Hematopoietic multipotent progenitor cell treated with erythropoietin and hydrocortisone succinate and interleukin-3 and kit ligand, for 6 days (in vitro differentiated cells): ENCODE measurements at places on chromosomes 6 and 20.

DNA sequence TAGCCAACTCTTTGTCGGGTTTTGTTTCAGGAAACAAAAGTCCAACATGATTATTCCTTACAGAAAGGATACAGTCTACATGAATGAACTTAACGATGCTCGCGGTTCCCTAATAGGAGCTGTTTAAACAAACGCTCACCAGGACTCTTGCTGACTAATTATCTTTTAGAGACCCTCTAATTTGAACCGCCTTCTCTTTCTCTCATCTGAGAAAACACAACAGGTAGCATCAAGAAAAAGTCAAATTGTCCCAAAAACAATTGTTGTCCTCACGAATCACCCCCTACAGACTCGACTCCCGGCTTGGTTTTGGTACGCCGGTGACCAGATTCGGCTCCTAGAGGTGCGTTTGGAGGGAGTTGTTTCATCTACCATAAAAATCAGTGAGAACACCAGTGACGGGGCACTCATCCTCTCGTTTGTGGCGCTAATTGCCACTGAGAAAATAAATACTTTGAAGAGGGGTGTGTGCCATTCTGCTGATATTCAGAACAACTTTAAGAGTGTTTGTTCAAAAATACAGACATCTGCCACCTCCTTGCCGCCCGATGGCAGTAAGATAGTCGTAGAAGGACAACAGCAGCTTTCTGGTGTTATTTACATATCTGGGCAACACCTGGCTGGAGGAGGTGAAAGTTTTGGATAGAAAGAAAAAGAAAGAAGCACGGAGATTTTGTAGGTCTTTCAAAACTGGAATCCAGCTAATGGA, 1.1 kb upstream of the SIM1 start:
- no peak for DNase-seq

- no peak for DNase-seq
Measured at GRCh38 chr6:73956305-73956704, 260.3 kb downstream of the CD109 start.

DNA sequence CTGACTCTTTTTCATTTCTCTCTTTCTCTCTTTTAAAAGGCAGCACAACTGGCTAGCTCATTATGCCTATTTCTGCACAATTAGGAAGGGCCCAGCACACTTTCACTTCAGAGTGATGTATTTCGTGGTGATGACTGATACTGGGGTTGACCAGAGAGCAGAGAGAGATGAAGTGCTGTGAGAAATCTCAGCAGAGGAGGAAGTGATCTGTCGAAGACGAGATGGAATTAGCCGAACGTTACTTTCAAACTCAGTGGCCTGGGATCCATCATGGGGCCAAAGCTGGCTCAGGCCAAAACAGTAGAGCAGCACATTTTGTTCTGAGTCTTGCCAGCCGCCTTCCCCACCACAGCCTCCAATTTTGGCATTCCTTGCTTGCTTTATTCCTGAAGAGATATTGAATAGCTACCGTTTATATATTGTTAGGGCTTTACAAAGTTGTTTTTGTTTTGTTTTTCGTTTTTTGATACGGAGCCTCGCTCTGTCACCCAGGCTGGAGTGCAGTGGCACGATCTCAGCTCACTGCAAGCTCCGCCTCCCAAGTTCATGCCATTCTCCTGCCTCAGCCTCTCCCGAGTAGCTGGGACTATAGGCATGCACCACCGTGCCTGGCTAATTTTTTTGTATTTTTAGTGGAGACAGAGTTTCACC, 213.2 kb upstream of the ECI2 start:
- no peak for DNase-seq

GRCh38 chr6:39903656-39904055, 30.6 kb downstream of the MOCS1 start:
- DNase-seq: no peak

- peak; percentile 54 for DNase-seq
Measured at GRCh38 chr6:107458672-107459282, 587 bp downstream of the PDSS2 start.

GRCh38 chr6:43223175-43223574, 6.1 kb downstream of the DNPH1 start:
- DNase-seq: no peak

DNA sequence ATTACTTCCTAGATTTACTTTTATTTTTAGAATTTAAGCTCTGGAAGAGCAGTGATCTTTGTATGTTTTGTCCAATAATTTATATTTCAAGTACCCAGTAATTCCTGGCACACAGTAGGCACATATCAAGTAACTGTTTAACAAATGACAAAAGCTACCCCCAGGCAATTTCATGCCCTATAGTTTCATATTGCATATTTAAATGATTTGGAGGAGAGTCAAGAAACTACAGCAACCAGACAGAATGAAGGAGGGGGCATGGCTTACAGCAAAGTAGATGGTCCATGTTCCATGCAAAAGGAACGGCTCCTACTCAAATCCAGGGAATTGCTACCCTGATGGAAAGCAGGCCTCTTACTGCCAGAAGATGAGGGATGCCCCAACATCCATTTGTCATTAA, 113.5 kb downstream of the ARHGAP18 start:
- DNase-seq: no peak

DNA sequence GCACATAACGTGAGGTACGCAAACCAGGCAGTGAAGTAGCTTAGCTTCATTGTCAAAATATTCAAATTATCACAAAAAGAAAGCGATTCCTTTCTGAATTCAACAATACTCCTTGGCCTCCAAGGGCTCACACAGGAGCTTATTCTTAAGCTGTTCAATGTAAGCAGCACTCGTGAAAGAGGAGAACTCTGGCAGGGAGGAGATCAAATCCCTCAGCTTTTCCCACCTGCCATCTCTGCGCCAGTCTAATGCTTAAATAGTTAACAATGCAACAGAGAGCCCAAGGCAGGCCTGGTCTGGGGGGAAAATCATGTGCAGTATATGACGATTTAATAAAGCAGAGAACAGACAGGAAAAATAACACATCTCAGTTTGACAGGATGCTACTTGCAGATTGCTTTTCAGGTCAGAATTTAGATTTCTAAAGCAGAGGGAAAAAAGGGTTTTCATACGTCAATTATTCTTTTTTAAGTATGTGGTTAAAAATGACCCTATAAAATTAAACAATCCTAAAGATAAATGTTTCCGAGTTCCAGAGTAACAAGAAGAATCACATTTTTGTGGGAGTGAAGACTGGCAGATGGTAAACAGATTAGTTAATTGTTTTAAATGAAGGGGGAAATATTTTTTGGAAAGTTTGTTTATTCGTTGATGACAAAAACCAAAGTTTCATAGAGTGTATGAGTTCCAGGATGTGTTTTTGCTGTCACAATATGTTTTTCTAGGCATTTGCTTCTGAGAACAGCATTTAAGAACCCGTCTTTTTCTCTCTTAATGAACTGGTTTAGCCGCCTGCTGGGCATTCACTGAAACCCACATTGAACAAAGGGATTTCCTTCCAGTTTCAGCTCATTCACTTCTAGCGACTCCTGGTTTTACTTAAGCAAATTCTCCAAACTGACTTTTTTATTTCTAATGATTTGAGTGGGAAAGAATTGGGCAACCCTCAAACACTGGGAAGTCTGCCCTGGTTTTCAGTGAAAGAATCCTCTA, 45.9 kb downstream of the PLAGL1 start:
- no peak for DNase-seq

GRCh38 chr6:25898289-25898977, 24.4 kb upstream of the SLC17A3 start:
- DNase-seq: peak; percentile 20

DNA sequence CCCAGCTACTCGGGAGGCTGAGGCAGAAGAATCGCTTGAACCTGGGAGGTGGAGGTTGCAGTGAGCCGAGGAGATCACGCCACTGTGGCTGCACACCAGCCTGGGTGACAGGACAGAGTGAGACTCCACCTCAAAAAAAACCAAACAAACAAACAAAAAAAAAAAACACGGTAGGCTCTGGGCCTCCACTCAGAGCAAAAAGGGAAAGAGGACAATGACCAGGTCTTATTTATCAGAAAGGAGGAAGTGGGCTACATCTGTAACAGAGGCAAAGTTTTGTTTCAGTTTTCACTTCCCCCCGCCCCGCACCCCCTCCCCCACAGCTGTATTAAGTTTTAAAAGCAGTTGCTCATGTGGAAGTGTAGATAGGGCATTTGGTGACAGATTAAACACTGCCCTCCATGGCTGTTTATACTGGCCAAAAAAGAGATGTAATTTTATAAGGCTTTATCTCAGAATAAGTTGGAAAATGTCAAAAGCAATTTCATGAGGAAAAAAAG, 114.6 kb downstream of the RCAN2 start:
- DNase-seq: peak; percentile 79

DNA sequence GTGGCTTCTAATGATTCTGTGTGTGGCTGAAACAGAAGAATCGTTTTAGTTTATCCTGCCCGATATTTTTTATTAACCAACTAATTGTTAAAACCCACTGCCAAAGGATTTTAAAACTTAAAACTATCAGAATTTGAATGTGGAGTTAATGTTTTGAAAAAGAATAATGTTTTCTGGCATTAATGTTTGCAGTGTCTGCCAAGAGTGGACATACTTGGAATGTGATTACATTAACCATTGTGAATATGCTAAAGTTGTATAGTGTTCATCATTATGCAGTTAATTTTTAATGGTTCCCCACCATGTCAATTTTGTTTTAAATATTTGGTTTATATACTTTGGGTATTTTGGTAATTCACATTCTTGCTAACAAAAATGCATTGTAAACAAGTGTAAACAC, 24.4 kb downstream of the DCBLD1 start:
- no peak for DNase-seq

- DNase-seq: no peak
Measured at GRCh38 chr20:24723647-24724352, 225.3 kb upstream of the CST7 start.

DNA sequence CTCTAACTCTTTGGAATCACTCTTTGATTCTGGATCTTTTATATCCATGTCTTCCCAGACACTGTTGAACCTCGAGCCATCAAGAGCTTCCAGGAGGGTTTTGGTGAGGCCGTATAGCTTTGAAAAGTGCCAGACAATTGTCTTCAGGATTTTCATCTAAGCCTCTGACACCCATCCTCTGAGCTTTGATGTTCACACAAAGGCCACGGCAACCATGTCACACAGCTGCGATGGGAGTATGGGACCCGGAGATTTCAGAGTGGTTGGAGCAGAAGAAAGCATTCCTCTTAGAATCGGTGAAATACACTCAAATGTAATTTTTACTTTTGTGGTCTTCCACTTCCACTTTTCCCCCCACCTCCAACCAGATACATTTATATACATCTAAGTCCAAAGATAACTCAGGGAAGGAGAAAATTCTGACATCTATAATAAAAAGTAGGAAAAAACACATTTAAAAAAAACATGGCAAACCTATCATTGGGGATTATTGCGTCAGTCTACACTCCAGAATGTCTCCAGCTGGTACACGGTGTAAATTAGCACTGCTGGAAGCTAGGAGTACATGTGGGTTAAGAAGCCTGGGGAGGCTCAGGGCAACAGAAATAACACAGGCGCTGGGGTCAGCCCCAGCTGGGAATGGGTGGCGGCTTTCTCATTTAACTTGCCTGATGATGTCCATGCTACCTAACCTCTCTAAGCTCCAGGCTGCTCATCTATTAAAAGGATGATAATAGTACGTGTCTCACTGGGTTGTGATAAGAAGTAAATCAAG, 92.7 kb downstream of the LY86 start:
- no peak for DNase-seq

- DNase-seq: no peak
Measured at GRCh38 chr6:167560673-167561569, 236.0 kb downstream of the TTLL2 start.

GRCh38 chr20:18059603-18060002, 1.9 kb upstream of the OVOL2 start:
- no peak for DNase-seq

DNA sequence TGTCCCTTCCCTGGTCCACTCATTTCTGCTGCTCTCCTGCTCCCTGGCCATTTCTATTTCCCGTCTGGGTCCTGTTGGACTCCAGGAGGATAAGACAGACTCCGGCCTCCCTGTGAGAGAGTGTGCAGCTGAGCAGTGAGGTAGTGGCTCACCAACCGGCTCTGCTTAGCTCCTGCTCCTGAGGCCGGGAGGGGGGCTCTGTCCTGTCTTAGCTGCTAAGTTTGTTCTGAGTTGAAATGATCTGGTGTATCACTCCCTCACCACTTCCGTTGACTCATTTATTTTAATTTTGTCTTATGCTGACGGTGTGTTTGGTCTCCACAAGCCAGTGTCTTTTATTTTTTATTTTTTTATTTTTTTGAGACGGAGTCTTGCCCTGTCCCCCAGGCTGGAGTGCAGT, 148.5 kb upstream of the PDE10A start:
- no peak for DNase-seq

- DNase-seq: no peak
Measured at GRCh38 chr6:146337376-146337775, 206.3 kb upstream of the RAB32 start.

- DNase-seq: no peak
Measured at GRCh38 chr6:3687847-3688246, 63.7 kb downstream of the PXDC1 start.

- DNase-seq: no peak
Measured at GRCh38 chr6:89952105-89952671, 57.9 kb downstream of the GJA10 start.
